ENCODE measurements at places on chromosomes 6 and 20.

- DNase-seq: no peak
- H3K4me3 ChIP-seq: no peak overlapping the region
- no peaks in the 10 kb centered on the region for H3K36me3 ChIP-seq
Observed at GRCh38 chr20:25013478-25014380, 21.2 kb upstream of the APMAP start.

GRCh38 chr6:67916399-67916798, 718.7 kb upstream of the ADGRB3 start:
- no peak for DNase-seq
- H3K27me3 ChIP-seq: no peaks in the 10 kb centered on the region
- peaks cover 6% of the 10 kb centered on the region for H3K4me1 ChIP-seq
- peak overlapping the region; percentile 34 for H3K27ac ChIP-seq

GRCh38 chr6:83846291-83846690, 6.9 kb upstream of the RIPPLY2 start:
- no peak overlapping the region for H3K4me3 ChIP-seq
- no peak for DNase-seq
- no peak overlapping the region for H3K27ac ChIP-seq
- H3K27me3 ChIP-seq: peaks cover 42% of the 10 kb centered on the region

DNA sequence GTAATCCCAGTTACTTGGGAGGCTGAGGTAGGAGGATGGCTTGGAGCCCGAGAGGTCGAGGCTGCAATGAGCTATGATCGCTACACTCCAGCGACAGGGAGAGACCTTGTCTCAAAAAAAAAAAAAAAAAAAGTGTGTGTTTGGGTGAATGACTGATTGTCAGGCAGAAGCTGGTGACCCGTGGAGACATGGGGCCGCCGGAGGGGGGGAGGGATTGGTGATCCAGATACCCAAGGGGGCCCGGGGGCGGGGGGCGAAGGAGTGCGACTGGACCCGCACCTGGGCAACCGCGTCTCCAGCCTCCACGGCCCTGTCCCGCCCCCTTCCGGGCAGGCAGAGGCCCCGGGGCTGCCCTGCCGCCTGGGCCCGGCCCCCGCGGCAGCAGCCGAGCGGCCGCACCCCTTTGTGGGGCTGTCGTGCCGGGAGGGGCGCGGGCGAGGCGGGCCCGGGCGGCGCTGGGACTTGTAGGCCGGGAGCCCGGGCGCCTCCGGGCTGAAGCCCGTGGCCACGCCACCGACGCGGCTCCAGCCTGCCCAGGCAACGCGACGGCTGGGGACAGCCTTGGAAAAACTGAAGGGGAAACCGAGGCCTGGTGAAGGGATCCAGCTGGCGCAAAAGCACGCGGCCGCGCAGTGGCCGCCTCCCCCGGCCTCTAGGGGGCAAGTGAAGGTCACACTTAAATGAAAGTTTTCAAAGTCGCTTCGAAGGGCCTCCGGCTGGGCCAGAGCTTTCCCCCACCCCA, 2.1 kb upstream of the RBM38 start:
- no peak for DNase-seq
- peak overlapping the region; percentile 49 for H3K4me3 ChIP-seq
- peaks cover 30% of the 10 kb centered on the region for H3K4me1 ChIP-seq
- H3K27me3 ChIP-seq: no peaks in the 10 kb centered on the region
- peaks cover 2% of the 10 kb centered on the region for H3K36me3 ChIP-seq
